Thyroid gland (tissue), 4 donors: ENCODE measurements at places on chromosomes 6 and 20.

DNA sequence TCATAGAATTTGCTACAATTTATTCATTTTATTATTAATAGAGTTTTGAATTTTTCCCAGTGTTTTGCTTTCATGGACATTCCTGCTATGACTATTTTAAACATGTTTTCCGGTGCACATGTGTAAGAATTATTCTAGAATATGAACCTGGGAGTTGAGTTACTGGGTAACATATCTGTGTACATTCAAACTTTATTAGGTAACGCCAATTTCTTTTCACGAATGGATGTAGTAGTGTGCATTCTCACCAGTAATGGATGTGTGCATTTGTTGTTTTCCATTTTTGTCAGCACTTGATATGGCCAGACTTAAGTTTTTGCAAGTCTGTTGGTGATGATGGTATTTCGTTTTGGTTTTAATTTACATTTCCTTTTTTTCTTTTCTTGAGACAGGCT lies 118.8 kb downstream of the CDKAL1 start:
- no peak for DNase-seq

GRCh38 chr6:15243910-15244619 lies 1.8 kb upstream of the JARID2 start:
- DNase-seq, result no peak

GRCh38 chr6:100203400-100203799 lies 209.4 kb upstream of the MCHR2 start:
- no peak for DNase-seq

- no peak for DNase-seq
These were observed 32.0 kb upstream of the POU5F1 start for GRCh38 chr6:31202259-31203166.
